Type B pancreatic cell (in vitro differentiated cells): ENCODE measurements at places on chromosomes 1 and 21. TPM values are rescaled to one million over a fixed set of nuclear protein-coding genes. Genes with fewer than 3 reads are reported as not detected.

Gene C8A
- total RNA-seq = 0.46 and 0.64 TPM in 2 replicates

Gene LYST
- total RNA-seq = 9.1 and 9.7 TPM in 2 replicates

DNA sequence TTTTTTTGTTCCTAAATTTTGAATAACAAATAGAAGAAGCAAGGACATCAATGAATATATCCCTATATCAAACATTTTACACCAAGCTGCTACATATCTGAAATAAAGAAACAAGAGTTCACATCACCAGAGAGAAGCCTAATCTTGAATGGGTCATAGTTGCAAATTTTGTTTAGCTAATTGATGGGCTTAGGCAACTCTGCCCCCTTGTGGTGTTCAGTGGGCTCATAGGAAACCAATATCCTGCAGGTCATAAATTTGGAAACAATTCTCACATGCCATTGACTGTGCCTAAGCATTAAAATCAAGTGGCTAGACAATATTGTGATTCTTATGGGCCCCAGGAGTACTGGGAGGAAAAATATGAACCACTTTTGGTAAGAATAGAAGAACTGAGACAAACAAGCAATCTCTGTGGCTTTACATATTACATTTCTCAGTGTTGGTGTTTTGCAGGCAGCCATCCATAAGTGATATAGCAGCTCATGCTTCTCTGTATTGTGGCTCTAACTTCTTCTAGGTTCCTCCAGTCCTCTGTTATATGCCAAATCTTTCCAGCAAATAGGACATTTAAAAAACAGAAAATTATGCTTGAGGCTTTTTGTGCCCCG lies 1262.8 kb upstream of the PRMT6 start:
- no peak for DNase-seq

GRCh38 chr1:171869097-171869496 lies 27.8 kb downstream of the DNM3 start:
- DNase-seq = no peak

DNA sequence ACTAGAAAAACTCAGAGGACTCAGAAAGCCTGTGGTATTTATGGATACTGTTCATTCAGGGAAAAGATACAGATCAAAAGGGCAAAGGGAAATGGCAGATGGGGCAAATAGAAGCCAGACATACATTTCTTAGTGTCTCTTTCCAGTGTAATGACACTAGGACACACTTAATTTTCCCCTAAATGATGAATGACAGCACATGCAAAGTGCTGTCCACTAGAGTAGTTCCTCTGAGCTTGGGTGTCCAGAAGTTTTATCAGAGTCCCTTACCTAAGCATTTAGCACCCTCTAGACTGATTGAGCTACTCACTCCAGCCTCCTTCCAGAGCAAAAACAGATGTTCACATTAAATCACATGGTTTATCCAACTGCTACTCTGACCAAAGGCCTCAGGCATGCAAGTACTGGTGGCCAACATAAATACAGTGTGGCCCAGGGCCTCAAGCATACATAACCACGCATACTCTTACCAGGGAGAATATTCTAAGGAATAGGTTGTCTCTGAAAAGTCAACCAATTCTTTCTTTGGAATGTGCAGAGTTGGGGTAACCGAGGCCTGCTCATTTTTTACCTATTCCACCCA lies 166.9 kb downstream of the NCAM2 start:
- DNase-seq = no peak

- DNase-seq = no peak
Observed at GRCh38 chr1:209685821-209686220, 10.6 kb downstream of the G0S2 start.

DNA sequence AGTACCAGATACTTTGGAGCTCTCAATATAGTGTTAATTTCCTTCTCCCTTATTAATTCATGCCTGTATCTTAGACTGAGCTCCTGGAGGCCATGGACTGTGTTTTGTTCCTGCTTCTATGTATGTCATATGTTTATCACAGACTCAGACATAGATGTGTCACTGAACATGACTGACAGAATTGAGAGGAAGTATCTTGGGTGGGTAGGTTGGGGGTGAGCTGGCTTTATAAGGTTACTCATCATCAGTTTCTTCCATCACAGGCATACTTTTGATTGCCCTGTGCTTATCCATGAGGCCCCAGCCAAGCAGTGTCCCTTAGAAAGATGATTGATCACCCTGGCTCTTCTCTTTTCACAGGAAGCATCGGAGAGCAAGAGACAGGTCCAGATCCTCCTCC lies 5.6 kb upstream of the SH3D21 start:
- DNase-seq = no peak

- DNase-seq = no peak
Observed at GRCh38 chr1:89657886-89658285, 25.0 kb downstream of the LRRC8C start.

DNA sequence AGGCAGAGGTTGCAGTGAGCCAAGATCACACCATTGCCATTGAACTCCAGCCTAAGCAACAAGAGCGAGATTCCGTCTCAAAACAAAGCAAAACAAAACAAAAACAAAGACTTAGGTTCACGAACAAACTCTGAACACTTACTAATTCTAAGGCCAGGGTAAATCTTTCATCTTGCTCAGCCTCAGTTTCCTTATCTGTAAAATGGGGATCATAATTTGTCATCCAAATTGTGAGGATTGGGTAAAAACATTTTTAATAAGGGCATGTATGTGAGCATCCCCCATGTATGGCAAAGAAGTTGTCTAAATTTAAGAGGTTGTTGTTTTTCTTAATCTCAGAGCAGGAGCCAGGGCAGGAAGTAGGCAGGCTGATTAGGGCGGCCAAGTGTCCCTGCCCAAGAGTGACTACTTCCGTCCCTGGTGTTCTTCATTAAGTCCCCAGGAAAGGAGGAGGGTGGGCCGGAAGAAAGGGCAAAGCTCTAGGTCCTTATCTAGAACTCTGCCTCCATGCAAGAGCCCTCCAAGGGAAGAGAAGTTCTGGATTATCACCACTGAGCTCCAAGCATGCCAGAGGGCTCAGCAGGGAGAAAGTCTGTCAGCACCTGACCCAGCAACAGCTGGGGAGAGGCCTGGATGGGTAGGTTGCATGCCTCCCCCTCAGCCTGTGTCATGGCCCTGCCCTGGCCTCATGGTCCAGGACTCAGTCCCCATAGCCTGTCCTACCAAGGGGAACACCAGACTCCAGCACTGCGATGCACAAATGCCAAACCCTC lies 49.9 kb upstream of the CLIC4 start:
- DNase-seq = no peak

- DNase-seq = no peak
Observed at GRCh38 chr1:159279773-159280172, 22.4 kb upstream of the FCER1A start.

- DNase-seq = no peak
Observed at GRCh38 chr21:25904044-25904695, 169.4 kb downstream of the GABPA start.

- no peak for DNase-seq
Observed at GRCh38 chr21:43919871-43920801, 55.1 kb downstream of the AGPAT3 start.

DNA sequence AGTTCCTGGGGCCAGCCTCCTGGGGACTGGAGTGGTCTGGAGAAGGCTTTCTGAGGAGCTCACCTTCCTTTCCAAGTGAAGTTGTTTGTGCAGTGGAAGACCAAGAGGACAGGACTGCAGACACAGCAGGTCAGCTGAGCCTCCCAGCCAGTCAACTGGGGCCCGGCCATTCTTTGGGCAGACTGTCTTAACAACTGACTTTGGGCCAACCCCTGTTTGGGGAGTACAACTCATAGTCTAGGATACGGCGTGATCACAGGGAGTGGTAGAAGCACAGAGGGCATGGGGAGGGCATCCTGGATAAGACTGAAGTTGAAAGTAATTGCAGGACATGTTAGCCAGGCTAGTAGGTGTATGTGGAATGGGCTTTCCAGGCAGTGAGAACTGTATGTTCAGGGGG lies 50.3 kb downstream of the PGM1 start:
- no peak for DNase-seq

- no peak for DNase-seq
Observed at GRCh38 chr1:170267317-170267716, 121.6 kb downstream of the NTMT2 start.

- DNase-seq = no peak
Observed at GRCh38 chr1:230858918-230859729, 9.2 kb downstream of the C1orf198 start.

DNA sequence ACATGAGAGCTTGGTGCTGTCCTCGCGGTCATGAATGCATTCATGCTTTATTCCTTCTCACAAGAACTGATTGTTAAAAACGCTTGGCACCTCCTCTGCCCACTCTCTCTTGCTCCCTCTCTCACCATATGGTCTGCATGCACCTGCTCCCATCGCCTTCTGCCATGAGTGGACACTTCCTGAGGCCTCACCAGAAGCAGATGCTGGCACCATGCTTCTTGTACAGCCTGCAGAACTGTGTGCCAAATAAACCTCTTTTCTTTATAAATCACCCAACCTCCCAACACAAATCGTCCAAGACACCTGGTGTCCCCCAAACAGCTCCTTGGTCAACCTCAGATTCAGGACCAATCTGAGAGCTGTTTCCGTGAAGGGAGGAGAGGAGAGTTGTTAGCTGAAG lies 43.3 kb upstream of the PCBP3 start:
- DNase-seq = no peak

- no peak for DNase-seq
Observed at GRCh38 chr1:10263450-10264082, 53.2 kb downstream of the KIF1B start.

DNA sequence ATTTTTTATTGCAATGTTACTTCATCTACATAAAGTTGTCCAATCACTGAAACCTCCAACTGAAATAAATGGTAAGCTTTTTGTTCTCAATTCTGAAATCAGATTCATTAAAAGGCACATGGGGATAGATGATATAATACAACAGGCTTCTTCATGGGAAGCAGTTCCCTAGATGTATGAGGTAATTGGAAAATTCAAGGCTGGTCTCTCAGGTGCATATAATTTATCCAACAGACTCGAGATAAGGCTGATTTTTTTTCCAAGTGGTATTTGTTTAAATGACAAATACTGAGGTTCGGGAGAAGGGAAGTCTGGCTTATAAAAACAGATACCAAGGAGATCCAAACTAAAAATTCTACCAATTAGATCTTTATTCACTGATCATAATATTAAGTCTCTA lies 14.2 kb downstream of the TRIM45 start:
- DNase-seq = no peak

DNA sequence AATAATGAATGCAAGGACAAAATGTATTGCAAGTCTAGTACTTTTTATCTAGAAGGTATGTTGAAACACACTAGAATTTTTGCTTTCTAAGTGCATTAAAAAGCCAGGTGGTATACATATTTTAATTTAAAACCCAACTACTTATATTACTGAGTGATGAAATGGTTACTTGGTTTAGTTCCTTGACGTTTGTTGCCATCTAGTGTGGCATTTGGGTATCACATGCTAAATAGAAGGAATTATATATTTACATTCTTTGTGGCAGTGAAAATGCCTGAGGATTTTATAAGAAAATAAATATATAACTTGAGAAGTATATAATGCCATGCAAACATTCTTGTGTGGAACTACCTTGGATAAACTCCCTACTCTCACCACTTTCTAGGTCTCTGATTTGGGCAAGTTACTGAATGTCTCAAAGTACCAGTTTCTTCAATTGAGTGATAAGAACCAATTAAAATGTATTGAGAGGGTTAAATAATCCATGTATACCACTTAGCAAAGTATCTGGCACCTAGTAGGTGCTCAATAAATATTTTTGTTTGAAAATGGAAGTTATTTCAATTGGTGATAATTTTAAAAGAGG lies 69.6 kb downstream of the SDCCAG8 start:
- no peak for DNase-seq

DNA sequence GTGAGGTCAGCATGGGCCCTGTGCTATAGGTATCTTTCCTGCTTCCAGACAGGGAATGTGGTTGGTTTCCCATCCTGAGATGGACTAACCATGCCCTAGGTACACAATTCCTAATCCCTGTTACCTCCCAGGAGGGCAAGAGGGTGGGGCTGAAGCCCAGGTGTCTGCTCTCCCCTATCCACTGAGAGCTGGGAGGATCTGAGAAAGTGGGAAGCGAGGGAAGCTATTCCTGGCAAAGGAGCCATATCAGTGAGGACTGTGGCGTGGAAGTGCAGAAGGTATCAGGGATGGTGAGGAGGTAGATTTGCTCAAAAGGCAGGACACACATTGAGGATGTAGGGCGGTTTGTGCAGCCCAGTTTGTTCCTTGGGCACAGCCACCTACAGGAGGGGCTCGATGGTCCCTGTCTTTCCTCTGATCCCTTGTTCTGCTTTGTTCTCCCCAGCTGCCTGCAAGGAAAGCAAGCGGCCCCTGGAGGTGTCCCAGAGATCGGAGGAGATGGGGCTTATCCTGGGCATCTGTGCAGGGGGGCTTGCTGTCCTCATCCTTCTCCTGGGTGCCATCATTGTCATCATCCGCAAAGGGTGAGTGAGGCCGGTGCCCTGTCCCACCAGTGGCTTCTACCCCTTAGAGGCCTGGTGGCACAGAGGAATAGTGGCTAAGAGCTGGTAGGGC lies 48.1 kb downstream of the PTPRU start:
- DNase-seq = no peak

DNA sequence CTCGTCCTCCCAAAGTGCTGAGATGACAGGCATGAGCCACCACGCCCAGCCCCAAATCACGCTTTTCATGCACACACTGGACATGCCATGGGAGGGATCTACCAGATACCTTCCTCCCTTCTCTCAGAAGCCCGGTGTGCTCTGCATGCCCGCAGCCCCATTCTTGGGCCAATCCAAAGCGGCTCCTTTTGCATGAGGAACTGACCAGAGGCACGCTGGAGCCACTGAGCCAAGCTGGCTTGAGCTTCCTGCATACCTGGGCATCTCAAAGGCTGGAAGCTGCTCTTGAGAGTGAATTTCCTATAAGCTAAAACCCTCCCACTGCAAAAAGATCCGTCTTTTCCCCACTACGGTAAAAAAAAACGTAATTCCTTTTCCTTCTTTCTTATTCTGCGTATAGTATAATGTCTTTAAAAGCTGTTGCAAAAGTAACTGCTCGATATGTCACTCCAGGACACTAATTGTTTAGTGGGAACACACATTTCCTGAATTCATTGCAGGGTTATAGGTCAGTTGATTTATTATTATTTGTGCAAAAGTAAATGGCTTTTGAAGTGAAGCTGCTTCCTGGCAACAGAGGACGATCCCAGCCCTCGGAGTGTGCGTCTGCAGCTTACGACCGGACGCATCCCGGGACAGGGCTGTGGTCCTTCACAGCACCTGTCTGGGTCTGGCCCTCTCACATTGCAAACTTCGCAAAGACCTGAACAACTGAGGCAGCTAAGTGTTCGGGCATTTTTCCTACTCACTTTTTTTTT lies 61.8 kb upstream of the ETS2 start:
- DNase-seq = no peak

- DNase-seq = no peak
Observed at GRCh38 chr1:87452648-87453047, 124.0 kb downstream of the LMO4 start.

DNA sequence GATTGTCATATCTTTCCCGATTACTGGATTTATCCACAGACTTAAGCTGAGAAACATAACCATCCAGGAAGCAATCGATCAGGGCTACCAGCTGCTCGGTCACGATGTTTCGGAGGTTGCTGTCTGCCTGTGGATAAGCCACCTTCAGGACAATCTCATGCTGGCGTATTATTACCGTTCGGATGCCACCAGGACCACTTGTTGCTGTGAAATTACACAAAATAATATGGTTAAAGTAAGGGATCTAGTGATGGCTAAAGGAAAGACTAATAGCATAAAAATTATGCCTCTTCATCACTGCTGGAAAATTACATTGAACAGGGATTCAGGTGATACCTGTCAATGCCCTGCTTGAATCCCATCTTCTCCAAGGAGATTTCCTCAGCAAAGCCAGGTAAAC lies 30.8 kb upstream of the ACTA1 start:
- no peak for DNase-seq
